ENCODE measurements at places on chromosomes 13 and 19.

- DNase-seq = peak; percentile 55
These were observed 1.4 kb downstream of the UHRF1 start for GRCh38 chr19:4910594-4911281.

- DNase-seq = peak; percentile 81
These were observed 1.2 kb upstream of the EEF2 start for GRCh38 chr19:3986260-3987041.

GRCh38 chr19:42278452-42279154 is 9.6 kb downstream of the CIC start:
- DNase-seq = no peak

GRCh38 chr13:96749825-96750224 is 244.5 kb downstream of the OXGR1 start:
- no peak for DNase-seq

DNA sequence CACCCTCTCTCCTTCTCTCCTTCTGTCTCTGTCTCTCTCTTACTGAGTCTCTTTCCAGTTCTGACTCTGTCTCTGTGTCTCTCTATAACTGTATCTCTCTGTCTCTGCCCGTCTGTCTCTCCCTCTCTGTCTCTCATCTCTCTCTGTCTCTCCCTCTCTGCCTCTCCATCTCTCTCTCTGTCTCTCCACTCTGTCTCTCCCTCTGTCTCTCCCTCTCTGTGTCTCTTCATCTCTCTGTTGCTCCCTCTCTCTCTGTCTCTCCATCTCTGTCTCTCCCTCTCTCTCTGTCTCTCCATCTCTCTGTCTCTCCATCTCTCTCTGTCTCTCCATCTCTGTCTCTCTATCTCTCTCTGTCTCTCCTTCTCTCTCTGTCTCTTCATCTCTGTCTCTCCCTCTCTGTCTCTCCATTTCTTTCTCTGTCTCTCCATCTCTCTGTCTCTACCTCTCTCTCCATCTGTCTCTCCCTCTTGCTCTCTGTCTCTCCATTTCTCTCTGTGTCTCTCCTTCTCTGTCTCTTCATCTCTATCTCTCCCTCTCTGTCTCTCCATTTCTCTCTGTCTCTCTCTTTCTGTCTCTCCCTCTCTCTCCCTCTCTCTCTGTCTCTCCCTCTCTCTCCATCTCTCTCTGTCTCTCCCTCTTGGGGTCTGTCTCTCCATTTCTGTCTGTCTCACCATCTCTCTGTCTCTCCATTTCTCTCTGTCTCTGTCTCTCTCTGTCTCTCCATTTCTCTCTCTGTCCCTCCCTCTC is 3.3 kb upstream of the MEIS3 start:
- DNase-seq = no peak

GRCh38 chr19:30318936-30319335 is 53.2 kb upstream of the ZNF536 start:
- DNase-seq = no peak

DNA sequence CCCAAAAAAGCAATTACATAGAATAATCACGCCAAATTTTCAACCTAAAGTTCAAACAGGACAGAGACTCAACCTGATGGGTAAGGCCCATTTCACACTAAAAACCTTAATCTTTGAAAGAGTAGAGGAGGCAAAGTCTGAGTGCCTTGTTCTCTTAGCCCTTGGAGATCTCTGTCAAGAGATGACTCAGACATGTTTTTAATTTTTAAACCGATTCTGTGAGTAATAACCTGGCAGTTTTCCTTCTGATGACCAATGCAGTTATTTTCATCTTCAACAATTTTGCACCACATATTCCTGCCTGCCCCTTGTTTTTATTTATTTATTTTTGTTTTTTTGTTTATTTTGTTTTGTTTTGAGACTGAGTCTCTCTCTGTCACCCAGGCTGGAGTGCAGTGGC is 11.5 kb upstream of the TNFSF9 start:
- DNase-seq = peak; percentile 90

- no peak for DNase-seq
These were observed 2.0 kb downstream of the EPN1 start for GRCh38 chr19:55676889-55677505.

DNA sequence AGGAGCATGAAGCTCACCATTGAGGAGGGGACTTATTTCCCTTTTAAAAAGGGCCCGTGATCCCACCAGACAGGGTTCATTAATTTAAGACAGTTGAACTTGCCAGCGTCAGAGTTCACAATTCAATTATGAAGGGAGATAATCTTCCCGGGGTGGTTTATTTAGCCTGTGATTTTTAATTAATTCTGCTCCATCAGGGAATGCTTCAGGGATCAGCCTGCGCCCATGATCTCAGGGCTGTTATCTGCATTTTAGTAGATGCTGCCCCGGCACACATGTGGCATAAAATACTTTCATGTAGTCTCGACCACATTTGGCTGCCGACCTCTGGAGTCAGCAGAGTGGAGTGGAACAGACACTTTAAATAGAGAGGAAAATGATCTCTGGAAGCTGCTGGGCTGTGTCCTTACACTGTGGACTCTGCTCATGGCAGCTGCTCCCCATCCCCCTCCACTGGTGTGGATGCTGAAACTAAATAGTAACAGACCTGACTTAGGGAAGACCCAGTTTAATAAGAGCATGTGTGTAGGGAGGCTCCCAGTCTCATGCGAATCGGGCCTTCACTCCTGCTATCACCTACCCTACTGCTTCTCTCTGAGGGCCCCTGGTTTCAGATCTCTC is 256.9 kb downstream of the TEX29 start:
- no peak for DNase-seq

GRCh38 chr13:24063281-24063877 is 97.1 kb upstream of the SPATA13 start:
- peak; percentile 34 for DNase-seq

DNA sequence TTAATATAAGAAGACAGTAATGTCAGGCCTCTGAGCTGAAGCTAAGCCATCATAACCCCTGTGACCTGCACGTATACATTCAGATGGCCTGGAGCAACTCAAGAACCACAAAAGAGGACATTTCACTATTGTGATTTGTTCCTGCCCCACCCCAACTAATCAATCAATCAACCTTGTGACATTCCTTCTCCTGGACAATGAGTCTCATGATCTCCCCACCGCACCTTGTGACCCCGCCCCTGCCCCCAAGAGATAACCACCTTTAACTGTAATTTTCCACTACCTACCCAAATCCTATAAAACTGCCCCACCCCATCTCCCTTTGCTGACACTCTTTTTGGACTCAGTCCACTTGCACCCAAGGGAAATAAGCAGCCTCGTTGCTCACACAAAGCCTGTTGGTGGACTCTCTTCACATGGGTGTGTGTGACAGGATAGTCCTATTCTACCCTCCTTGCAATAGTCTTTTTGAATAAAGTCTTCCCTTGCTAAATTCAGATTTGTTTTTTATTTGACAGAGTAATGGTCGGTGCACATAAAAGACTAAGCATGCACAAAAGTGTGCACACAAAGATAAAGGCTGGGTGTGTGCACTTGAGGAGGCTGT is 14.0 kb downstream of the CD70 start:
- DNase-seq = no peak

GRCh38 chr19:8340341-8341096 is 2.5 kb downstream of the KANK3 start:
- DNase-seq = no peak

DNA sequence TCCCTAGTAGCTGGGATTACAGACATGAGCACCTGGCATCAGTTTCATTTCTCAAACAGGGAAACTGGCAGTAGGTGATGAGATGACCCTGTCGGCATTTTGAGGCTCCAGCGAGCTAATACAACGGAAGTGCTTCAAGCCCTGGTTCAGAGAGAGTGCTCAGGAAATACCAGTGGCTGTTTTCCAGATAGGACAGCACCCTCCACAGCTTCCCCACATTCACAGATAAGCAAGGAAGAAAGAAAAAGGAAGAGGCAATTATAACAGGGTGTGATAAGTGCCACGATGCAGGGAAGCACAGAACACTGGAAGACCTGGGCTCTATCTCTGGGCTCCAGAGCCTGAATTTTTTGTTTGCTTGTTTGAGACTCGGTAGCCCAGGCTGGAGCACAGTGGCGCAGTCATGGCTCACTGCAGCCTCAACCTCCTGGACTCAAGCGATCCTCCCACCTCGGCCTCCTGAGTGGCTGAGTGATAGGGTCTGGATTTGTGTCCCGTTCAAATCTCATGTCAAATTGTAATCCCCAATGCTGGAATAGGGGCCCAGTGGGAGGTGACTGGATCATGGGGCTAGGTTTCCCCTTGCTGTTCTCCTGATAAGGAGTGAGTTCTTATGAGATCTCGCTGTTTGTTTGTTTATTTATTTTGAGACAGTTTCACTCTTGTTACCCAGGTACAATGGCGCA is 43.5 kb downstream of the PIN1 start:
- no peak for DNase-seq

GRCh38 chr19:44684892-44685863 is 13.8 kb upstream of the CEACAM16 start:
- peak; percentile 93 for DNase-seq

- no peak for DNase-seq
These were observed 13.9 kb downstream of the FOXO1 start for GRCh38 chr13:40652588-40652940.

- peak; percentile 27 for DNase-seq
These were observed 9.6 kb upstream of the TIMM44 start for GRCh38 chr19:7953060-7953459.

GRCh38 chr19:21626091-21626490 is 120.7 kb downstream of the ZNF429 start:
- no peak for DNase-seq

GRCh38 chr13:56349866-56350265 is 790.9 kb upstream of the PRR20A start:
- no peak for DNase-seq

- no peak for DNase-seq
These were observed 5.1 kb upstream of the GDF15 start for GRCh38 chr19:18380843-18381242.

DNA sequence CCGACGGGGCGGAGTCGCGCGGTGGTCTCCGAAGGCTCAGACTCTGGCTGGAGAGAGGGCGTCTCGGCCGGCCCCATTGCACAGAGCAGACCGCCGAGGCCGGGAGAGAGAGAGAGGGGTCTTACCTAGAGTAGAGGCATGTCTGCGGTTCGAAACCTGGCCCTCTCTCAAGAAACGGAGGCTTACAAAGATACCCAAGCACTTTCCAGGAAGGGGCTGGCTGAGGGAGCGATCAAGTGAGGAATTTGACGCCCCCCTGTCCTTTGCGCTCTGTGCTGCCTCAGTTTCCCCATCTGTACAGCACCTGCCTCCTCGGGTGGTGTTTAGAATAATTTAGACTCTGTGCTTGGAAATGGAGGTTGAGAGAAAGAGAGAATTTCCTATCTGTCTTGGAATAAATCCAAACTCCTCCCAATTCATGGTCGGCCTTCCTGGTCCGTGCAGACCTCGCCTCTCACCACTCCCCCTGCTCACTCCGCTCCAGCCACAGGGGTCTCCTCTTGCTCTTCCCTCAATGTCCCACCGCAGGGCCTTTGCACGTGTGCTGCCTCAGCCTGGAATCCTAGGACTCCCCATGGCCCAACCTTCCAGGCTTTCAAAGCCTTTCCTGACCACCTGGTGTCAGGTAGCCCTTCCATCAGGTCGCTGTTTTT is 658 bp upstream of the ISOC2 start:
- peak; percentile 48 for DNase-seq

GRCh38 chr13:81568824-81569223 is 1227.9 kb upstream of the SPRY2 start:
- DNase-seq = no peak
